HT-29 (cell line): ENCODE measurements at places on chromosomes 1 and 21.

- no peak for DNase-seq
Observed at GRCh38 chr1:110197905-110198629, 12.0 kb upstream of the KCNC4 start.

- no peak for DNase-seq
Observed at GRCh38 chr1:228316589-228317387, 89.8 kb downstream of the TRIM11 start.

DNA sequence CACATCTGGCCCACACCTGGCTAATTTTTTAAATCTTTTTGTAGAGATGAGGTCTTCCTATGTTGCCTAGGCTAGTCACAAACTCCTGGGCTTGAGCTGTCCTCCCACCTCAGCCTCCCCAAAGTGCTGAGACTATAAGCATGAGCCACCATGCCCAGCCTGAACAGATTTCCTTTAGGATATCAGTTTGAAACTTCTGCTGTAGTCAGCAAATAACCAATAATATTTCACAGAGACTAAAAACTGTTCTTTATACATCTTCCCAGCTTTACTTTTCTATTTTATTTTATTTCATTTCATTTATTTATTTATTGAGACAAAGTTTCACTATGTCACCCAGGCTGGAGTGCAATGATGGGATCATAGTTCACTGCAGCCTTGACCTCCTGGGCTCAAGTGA, 29.9 kb upstream of the TEKT2 start:
- no peak for DNase-seq

DNA sequence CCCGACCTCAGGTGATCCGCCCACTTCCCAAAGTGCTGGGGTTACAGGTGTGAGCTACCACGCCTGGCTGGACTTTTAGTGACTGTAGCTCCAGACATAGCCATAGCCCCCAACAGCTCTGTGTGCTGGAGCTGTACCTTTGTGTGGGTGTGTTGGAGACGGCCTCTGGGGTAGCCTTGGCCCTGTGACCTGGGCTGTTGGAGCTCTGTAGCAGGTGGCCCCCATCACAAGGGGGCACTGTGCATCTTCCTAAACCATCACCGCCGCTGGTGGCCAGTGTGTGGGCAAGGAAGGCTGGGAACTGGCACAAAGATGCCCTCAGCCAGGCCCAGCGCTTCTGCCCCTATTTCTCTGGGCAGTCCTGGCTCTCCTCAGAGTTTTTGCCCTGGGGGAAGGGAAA, 38.4 kb upstream of the FOXO6 start:
- peak; percentile 83 for DNase-seq

- no peak for DNase-seq
Observed at GRCh38 chr1:222242492-222242891, 305.4 kb downstream of the HHIPL2 start.

DNA sequence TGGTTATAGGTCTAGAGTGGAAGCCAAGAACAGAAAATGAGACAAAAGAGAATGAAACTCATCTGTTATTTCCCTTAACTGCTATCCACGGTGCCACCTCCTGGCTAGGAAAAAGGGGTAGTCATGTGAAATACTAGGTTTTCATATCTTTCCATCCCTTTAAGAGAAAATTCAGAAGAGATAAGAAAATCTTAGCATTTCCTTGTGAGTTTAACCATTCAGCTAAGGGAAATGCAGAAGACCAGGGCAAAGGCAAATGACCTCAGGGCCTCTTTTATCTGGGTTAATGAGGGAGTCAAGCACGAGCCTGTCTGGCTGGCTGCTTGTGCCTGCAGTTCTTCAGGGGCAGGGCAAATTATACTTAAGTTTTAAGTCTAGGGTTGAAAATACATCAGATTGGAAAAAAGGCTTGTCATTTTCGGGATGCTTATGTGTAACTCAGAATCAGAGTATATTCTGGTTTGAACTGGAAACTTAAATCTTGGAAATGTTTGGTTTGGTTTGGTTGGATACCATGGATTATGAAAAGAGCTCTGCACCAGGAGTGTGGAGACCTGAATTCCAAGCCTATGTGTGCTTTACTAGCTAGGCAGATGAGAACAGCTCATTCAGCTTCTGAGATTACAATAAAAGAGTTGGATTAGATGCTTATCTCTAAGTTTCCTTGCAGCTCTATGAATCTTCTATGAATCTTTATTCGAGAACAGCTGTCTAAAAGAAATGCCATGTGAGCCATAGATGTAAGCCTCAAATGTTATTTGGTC, 19.9 kb downstream of the NIBAN1 start:
- no peak for DNase-seq

- DNase-seq = no peak
Observed at GRCh38 chr1:101026430-101026788, 825 bp upstream of the DPH5 start.

- DNase-seq = peak; percentile 53
Observed at GRCh38 chr1:235468970-235469369, 35.3 kb downstream of the B3GALNT2 start.

GRCh38 chr1:211485480-211485857, 6.5 kb downstream of the RD3 start:
- DNase-seq = no peak

- DNase-seq = no peak
Observed at GRCh38 chr1:93716941-93717368, 35.3 kb upstream of the BCAR3 start.

DNA sequence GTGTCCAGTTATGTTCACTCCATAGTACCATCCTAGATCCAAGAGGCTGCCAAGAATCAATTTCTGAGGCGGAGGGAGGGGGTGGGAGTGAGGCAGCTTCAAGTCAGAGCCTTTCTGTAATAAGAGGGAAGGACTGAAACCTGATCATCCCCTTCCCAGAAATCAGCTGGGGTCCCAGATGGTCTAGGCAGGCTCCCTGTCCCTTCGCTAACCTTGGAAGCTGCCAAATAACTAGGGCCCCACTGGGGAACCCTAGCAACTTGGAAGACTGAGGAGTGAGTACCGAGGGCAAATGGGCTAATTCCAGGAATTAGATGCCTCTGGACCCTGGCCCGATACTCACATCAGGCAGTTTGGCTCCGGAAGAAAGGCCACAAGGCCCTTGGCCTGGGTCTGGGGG, 113.3 kb downstream of the NAV1 start:
- DNase-seq = no peak

- no peak for DNase-seq
Observed at GRCh38 chr1:62327360-62328055, 8.3 kb upstream of the KANK4 start.

- DNase-seq = no peak
Observed at GRCh38 chr1:195012995-195013394, 1595.2 kb downstream of the KCNT2 start.

DNA sequence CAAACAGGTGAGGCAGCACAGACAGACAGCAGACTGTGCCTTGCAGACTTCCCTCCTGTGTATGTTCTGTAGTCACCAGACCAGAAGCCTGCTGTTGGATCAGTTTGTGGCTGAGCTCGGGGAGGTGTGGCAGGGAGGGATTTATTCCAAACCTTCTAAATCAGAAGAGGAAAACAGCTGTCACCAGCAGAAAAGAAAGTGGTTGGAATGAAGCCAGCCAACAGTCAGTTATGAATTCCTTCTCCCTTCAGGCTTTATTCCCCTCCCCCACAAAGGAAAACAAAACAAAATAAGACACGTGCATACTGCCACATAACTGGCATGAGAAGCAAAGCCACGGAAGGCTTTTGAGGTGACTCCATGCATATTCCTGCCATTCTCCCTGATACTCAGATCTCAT, 19.0 kb upstream of the PIGV start:
- no peak for DNase-seq

DNA sequence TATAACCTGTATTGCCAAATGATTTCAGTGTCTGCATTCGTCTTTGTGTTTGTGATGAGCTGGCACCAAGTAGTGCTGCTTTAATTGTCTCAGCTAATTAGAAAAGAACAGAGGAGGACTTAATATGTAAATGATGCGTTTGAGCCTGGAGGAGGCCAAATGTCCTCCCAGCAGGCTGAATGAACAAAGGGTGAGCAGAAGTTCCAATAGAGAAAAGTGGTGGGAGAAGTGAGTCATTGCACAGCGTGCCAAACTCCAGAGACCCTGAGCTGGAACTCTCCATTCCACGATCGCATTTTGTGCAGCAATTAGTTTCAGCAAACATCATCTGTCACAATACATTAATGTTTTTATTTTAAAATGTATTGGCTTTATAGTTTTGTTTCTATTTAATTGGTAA, 17.9 kb downstream of the ETV3L start:
- no peak for DNase-seq

GRCh38 chr1:169479363-169480066, 6.2 kb downstream of the SLC19A2 start:
- DNase-seq = no peak

GRCh38 chr1:56745231-56745630, 74.0 kb downstream of the FYB2 start:
- DNase-seq = no peak

DNA sequence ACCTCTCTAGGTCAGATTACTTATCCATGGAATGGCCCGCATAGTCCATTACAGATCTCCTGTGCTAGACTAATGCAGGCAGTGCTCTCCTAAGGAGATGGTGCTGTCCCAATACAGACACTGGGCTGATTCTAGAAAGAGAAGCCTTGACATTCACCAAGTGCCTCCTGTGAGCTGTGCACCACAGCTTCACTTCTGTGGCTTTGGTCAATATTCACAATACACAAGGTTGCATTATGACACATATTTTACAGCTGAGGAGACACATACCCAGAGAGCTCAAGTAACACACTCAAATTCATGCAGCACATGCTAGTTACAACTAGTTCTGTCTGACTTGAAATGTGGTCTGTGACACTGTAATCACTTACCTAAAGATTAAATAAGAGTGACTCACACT, 59.4 kb upstream of the LRRC8B start:
- DNase-seq = no peak

- DNase-seq = no peak
Observed at GRCh38 chr1:94958081-94958480, 31.2 kb upstream of the CNN3 start.

- no peak for DNase-seq
Observed at GRCh38 chr21:18403735-18404450, at the start of gene TMPRSS15. TSS of gene TMPRSS15 (minus strand) at chr21:18403785. CDS start at chr21:18403622, 163 bp downstream.

- peak; percentile 48 for DNase-seq
Observed at GRCh38 chr21:38993561-38993960, 187.8 kb downstream of the ETS2 start.

DNA sequence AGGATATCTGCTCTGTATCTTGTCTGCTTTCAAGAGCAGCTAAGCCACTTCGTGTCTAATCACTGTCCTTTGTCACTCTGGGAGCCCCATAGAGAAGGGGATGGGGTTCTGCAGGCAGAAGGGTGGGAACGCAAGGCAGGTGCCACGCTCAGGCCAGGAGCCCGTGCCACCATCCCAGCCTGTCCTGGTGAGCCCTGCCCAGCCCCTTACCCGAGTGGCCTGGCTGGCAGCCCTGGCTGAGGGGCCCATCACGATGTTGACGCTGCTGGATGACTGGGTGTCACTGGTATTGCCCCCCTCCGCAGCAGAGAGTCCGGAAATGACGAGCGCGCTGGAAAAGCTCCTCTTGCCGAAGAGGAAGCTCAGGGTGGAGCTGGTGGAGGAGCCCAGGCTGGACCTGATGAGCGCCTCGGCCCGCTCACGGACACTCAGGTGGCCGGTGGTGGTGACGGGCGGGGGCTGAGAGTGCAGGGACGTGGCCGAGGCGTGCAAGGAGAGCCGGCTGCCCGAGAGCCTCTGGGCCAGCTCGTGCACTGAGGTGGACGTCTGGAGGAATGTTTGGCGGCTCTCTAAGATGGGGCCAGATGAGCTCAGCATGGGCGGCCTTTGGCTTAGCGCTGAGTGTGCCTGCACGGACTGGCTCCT, 35.6 kb downstream of the NTPCR start:
- DNase-seq = no peak

DNA sequence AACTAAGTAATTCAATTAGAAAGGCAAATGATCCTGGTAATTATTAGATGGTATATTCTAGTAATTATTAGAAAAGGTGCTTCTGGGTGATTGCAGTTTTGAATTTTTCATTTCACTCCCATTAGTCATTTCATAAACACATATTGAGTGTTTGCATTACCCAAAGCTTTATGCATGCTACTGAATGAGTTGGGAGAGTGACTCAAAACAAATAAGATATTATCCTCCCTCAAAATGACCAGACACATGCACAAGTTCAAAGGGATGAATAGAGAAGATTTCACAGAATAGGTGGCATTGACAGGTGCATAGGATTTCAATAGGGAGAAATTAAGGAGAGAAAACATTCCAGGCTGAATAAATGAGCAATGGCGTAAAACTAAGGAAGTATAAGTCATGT, 84.7 kb downstream of the PHTF1 start:
- no peak for DNase-seq

- no peak for DNase-seq
Observed at GRCh38 chr1:48194801-48195200, 27.7 kb upstream of the SLC5A9 start.

DNA sequence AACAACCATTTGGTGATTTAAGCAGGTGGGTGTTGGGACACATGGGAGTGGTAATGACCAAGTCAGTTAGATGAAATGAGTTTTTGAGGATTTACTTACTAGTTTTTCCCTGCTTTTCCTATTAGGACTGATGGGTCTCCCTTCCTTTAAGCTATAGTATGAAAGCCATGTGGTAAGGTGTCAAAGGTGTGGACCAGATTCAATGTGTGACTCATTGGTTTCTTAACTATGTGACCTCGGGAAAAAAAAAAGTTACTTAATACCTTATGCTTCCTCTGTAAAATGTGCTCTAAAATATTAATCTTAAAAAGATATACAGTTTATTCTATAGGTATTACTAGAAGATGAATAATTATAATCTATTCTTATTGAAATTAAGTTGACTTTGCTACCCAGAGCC, 93.7 kb downstream of the DUSP10 start:
- no peak for DNase-seq

DNA sequence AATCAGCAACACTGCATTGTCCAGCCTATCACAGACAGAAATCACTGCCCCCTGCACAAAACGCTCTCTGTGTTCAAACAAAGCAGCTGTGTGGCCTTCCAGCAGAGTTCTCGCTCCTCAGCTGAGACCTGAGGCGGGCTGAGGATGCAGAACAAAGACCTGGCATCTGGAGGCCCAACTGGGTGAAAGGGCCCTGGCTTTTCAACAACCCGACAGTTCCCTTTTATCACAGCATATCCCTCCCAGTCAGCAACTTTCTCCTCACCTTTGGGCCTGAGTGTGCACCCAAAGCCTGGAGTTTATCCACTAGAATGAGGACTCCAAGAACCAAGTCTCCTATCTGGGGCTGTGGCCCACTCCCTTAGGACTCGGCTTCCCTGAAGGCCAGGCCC, 42.6 kb upstream of the A3GALT2 start:
- DNase-seq = no peak

GRCh38 chr1:162695687-162696086, 63.4 kb downstream of the DDR2 start:
- no peak for DNase-seq

- DNase-seq = no peak
Observed at GRCh38 chr21:34092262-34092921, 19.0 kb downstream of the MRPS6 start.

DNA sequence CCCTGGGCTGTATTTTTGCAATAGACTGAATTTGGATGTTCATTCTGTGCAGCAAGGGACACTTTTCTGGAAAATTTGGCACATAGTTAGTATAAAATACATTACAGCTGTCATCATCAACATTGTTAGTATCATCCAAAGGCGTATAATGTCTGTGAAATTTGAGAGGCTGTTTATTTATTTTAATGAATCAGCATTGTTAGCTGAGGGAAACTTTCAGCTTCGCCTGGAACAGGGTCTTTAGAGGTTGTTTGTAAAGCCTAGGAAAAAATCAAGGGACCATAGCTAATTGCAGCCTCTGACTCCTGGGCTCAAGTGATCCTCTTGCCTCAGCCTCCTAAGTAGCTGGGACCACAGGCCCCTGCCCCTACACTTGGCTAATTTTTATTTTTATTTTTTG, 106.8 kb upstream of the USP24 start:
- no peak for DNase-seq
